ENCODE measurements at places on chromosomes 5 and 9.

DNA sequence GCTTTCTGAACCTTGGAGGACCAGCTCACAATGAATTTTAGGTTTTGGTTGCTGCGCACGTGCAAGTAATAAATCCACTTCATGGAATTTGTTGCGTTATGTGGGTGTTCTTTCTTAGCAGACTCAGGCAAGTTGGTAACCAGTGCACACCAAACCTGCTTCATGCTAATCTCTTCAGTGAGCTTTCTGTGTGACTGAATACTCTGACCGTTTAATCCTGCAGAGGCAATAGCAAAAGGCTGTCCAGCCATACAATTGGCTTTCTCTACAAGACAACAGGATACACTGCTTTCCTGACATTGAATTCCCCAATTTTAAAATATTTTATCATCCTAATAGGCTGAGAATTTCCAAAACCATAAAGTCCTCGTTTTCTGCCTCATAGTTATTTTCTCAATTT lies 10.3 kb downstream of the UGT3A2 start:
- no peak for DNase-seq

GRCh38 chr9:134165357-134166315 lies 1.3 kb upstream of the RNU6ATAC start:
- peak; percentile 31 for DNase-seq

- DNase-seq, result no peak
Measured at GRCh38 chr9:137188086-137188489, 272 bp downstream of the ANAPC2 start.

GRCh38 chr5:67978171-67978570 lies 237.4 kb upstream of the PIK3R1 start:
- DNase-seq, result no peak

DNA sequence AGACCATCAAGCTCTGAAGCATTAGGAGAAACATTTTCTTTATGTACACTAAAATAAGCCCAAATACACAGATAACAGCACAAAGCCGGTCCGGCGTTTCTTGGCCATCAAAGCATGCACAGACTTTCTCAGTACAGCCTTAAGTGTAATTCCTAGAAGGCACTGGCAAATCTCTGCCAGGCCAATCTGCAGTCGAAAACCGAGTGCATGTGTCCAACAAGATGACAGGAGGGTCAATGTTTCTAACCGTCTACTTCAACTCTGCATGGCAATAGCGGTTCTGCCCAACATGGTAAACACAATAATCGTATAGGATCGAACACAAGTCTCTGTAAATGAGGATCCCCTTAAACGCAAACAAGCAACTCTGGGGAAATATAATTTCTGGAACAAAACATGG lies 1.1 kb downstream of the ARL15 start:
- DNase-seq, result no peak

DNA sequence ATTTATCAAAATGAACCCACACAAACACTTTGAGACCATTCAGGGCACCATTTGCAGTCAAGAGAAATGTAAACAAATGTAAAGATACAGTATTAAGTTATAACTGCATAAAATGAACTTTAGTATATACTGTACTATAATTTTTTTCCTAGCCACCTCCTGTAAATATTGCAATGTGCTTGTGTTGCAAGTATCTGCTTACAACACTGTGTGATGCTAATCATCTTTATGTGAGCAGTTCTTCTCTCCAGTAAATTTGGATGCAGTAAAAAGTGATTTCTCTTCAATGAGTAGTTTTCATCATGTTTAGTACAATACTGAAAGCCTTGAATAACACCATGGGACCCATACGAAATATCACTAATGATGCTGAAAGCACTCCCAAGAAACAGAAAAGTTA lies 9.4 kb downstream of the G3BP1 start:
- no peak for DNase-seq

GRCh38 chr5:58481828-58482227 lies 9.4 kb upstream of the GAPT start:
- no peak for DNase-seq

- DNase-seq, result no peak
Measured at GRCh38 chr5:171810227-171810626, 24.6 kb downstream of the SMIM23 start.

GRCh38 chr5:178403956-178404600 lies 171.5 kb upstream of the PHYKPL start:
- DNase-seq, result no peak

DNA sequence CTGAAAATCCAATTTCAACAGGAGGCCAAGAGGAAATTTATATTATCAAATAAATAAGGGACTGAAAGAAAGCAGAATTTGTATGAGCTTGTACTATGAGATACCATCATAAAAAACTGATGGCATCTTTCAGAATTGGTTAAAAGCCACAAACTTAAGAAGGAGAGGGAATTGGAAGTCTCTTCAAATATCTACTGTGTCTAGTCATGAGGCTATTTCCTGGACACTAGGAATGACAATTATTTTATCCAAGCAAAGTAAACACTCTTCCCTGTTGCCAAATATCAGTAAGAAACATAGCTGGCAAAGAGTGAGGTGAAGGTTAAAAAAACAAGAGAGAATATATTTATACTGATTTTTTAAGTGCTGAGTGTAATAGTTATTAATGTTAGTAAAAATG lies 101.5 kb upstream of the ARRDC3 start:
- no peak for DNase-seq

- no peak for DNase-seq
Measured at GRCh38 chr9:134688661-134689320, 47.2 kb downstream of the COL5A1 start.

- DNase-seq, result no peak
Measured at GRCh38 chr9:117081641-117082317, 333.1 kb downstream of the ASTN2 start.
